T-helper 9 cell (primary cell): ENCODE measurements at places on chromosomes 2 and 18.
A peak's percentile ranks its signal among the peaks of the same experiment; 100 is the strongest.

- DNase-seq = no peak
Measured at GRCh38 chr2:153072077-153072476, 353.7 kb downstream of the ARL6IP6 start.

DNA sequence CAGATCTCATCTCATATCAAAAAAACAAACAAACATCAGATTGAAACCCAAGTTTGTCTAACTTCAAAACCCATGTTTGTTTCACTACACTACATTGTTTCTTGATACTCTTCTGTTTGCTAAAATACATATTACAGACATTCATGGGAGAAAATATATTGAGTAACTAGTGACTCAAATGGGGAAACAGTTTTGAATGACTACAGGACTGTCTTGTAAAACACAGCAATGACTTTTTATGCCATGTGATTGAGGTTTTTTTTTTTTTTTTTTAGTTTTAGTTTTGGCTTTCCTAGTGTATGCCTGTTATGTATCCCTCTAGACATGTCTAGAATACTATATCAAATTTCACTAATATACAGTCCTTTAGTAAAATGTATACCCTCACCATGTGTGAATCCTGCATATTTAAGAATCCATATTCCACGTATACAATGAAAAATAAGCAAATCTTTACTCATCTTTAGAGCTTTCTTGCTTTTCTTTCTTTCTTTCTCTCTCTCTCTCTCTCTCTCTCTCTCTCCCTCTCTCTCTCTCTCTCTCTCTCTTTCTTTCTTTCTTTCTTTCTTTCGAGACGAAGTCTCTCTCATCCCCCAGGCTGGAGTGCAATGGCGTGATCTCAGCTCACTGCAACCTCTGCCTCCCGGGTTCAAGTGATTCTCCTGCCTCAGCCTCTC lies 46.6 kb upstream of the SERTAD2 start:
- DNase-seq = no peak

- no peak for DNase-seq
Measured at GRCh38 chr2:157508676-157509075, 64.8 kb upstream of the CYTIP start.

DNA sequence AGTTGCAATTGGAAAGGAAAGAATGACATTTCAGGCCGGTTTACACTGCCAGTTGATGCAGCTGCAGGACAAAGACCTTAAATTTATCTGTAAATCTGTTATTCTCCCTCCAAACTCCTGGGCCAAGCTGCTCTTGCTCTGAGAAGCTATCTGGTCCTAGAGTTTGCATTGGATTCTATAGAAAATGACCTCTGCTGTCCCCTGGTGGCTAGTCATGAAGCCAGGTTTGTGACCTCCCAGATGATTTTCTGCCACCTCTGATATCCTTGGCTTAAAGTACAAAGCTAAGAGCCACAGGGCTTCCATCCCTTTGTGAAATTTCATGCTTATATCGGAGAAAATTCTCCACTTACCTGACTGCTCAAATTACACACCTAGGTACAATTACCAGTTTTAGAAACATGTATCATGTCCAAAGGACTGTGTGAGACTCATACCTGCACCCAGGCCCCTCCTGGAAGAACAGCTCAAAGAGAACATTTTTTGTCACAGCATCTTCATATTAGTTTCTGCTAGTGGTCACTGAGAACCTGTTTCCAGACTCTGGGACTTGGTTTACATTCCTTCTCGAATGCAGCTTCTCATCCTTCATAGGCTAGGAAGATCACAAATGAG lies 28.9 kb upstream of the IER3IP1 start:
- peak; percentile 13 for DNase-seq

DNA sequence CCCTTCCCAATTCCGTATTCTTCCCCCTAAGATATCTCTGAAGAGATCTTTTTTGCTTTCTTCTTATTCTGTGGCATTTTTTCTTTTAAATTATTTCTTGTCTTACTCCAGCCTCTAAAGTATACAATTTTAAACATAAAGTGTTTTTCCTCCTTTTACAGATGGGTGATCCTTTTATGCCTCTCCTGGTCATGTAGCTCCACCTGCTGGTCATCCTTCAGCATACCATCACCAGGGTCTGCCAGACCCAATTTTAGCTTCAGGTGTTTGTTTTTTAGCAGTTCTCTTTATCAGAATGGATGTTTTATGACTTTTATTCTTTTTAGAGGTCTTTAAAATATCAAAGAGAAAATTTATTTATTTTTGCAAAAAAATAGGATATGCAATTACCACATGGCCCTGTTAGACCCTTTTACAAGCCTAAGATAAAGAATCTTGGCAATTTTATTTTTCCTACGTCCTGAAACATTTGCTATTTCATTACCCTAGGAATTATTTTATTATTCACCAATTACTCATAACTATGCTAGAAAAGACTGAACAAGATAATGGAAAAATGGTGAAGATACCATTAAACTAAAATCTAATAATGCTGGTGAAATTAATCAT lies 55.5 kb downstream of the PIGN start:
- DNase-seq = peak; percentile 45

- DNase-seq = no peak
Measured at GRCh38 chr18:5620289-5620688, 76.5 kb upstream of the EPB41L3 start.

GRCh38 chr2:239263669-239264491 lies 136.9 kb downstream of the HDAC4 start:
- DNase-seq = no peak

DNA sequence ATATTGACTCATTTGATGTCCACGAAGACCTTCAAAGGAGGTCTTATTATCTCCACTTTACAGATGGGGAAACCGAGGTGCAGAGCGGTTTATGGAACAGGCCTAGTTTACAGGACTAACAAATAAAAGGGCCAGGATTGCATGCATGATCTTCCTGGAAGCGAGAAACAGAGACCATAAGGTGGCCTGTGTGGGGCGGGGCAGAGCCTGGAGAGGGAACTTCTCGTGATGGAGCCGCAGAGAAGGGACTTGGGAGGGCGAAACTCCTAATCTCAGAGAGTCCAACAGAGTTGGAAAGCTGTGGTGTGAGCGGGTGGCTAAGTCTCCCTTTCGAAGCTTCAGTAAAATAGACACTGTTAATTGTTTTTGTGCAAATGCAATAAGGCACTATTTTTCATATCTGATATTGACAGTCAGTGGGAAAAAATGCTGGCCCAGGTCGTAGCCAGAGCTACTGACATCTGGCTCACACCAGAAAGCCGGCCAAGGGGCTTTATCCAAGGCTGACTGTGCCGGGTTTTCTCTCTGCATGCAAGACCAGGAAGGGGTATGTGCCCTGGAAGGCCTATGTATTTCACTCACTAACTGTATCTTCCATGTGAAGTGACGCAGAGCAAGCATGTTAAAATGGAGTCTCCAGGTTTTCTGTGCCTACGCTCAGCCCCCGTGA lies 4.5 kb downstream of the INPP5D start:
- DNase-seq = no peak
